ENCODE measurements at places on chromosomes 5 and 9. TPM values are rescaled to one million over a fixed set of nuclear protein-coding genes. Genes with fewer than 3 reads are reported as not detected.

The RMRP gene
- polyA plus RNA-seq: not detected

The LCN1 gene
- not detected for polyA plus RNA-seq

The IFNK gene
- polyA plus RNA-seq: not detected

The FXN gene
- polyA plus RNA-seq: 13.8 TPM

GRCh38 chr9:5529683-5530221, 19.4 kb downstream of the PDCD1LG2 start:
- no peak for DNase-seq

- no peak for DNase-seq
Observed at GRCh38 chr5:102832445-102832844, 77.3 kb downstream of the PAM start.

DNA sequence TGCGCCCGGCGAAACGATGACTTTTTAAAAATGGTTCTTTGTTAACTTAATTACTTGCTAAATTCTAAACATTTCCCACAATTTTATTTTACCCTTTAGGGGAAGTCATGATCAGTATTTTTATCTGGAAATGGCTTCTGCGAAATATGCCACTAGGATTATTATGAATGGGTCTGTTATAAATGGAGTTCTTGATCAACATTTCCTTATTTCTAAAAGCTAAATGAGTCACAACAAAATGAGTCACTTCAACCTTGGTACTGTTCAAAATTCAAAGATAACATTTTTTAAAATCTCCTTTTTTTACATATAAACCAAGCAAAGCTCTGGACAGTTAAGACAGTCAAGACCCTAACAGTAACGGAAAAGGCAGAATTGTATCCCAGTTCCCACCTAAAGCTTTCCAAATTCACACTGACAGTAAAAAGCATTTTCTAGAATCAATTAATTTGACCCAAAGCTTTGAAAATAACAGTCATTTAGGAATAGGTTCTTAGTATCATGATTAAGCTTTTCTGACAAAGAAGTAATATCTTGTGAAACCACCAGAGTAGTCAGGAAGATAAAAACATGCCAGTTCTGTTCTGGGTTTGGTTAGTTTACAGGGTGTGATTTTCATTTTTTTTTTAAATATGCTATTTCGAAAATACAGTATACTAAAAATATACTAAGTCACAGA, 81.7 kb downstream of the LHFPL2 start:
- no peak for DNase-seq

GRCh38 chr5:73596705-73597328, 29.2 kb upstream of the ARHGEF28 start:
- DNase-seq: no peak

DNA sequence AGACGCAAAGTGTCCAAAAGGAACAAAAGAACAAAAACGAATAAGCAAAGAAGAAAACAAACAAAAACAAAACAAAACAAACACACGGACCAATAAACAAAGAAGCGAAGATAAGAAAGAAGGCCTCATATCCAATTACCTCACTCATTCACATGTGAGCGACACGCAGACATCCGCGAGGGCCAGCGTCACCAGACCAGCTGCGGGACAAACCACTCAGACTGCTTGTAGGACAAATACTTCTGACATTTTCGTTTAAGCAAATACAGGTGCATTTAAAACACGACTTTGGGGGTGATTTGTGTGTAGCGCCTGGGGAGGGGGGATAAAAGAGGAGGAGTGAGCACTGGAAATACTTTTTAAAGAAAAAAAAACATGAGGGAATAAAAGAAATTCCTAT, 28.3 kb upstream of the WWC1 start:
- no peak for DNase-seq

- peak; percentile 78 for DNase-seq
Observed at GRCh38 chr5:177100714-177101121, 14.0 kb downstream of the FGFR4 start.

Data from muscle of back (tissue), 13 donors.